ENCODE measurements at places on chromosomes 6 and 20. TPM values are rescaled to one million over a fixed set of nuclear protein-coding genes. Genes with fewer than 3 reads are reported as not detected.

Gene BTNL2
- not detected for total RNA-seq

Gene COL9A3
- total RNA-seq: not detected

- no peak for DNase-seq
These were observed 729 bp downstream of the ATG5 start for GRCh38 chr6:106324726-106325335.

- no peak for DNase-seq
These were observed 48.6 kb downstream of the LRFN2 start for GRCh38 chr6:40538556-40538955.

DNA sequence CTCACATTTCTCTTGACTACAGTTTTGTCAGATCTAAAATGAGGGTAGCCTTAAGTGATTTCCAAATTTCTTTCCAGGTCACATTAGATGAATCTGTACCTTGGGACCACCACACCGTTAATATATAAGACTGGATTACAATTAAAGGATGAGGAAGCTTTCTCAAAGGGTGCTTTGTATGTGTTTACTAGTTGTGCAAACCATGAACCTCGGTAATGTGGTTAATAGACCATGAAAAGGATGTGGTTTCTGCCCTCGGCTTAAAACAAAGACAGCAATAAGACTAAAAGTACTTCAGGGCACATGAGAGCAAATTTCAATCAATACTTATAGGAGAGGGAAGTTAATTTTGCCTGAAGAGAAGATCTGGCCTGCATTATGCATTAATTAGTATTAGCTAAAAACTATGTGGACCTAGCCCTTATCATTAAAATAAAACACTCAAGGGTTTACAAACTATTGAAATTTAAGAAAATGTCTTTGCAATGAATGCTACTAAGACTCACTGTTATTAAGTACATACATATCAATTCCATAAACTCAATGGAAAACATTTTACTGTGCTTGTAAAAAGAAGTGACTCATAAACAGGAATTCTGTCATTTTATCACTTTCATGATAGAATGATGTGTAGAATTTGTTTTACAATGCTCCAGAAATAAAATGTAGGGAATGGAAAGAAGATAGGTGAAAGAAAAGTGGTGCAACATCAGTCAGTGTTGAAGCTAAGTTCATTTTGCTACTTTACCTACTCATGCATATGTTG lies 936 bp upstream of the TMX4 start:
- no peak for DNase-seq

Data from activated naive CD4-positive, alpha-beta T cell treated with anti-CD3 and anti-CD28 coated beads for 36 hours (primary cell).